ENCODE measurements at places on chromosomes 7 and 10.

- no peak for DNase-seq
Measured at GRCh38 chr7:1610013-1610677, 40.3 kb upstream of the PSMG3 start.

DNA sequence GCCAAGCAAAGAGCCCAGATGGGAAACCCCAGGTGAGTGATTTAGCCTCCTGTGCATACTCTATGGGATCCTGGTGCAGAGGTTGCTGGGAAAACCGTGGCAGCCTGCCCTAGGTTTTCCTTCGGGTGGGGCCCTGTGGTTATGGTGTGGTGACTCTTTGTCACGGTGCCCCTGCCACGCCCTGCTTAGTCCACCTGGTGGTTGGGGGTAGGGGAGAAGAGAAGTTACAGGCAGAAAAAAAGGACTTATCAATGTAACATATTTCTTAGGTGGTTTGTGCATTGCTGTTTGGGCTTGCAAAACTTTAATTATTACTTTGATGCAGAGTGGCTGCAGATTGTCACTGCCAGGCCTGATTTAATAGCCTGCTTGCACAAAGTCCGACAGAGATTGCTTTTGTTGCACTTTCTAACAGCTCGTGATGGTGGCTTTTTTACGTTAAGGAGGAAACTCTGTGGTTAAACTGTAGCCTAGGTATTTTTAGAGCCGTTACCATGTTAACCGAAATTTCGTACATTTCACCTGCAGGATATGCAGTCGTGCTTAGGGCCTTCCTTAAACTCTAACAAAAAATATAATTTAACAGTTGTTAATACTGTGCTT lies 197.4 kb downstream of the RNLS start:
- peak; percentile 1 for DNase-seq

DNA sequence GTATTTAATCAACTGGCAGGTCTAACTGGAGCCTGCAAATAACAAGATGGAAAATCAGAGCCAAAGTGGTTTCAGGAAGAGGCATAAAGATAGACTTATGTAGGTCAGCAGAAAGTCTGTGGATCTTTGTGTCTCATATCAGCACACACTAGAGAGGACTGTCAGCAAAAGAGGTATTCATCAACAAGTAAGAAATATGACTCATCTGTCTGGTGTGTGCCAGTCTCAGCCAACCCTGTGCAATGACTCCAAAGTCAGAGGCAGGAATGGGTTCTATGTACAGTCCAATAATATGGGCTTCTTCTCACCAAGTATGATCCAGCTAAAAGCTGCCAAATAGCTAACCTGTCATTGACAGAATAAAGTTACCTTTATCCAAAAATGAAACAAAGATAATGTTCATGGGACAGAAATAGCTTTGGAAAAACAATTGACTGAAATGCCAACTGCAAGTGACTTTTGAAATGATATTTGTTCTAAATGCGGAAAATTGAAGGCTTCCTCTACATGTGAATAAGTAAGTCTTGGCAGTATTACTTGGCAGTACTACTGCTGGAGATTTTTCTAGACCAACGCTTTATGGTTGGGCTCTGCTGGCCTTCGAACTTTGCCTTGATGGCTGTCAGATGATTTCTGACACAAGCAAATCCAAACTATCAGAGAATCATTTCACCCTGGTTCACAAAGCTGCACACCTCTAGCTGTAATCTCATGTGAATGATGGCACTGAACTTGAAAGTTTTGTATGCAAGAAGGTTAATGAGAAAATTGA lies 272.3 kb upstream of the SEMA3C start:
- no peak for DNase-seq

GRCh38 chr10:69425511-69426298 lies 9.0 kb upstream of the TACR2 start:
- no peak for DNase-seq

- DNase-seq: no peak
Measured at GRCh38 chr10:95384011-95384704, 93.4 kb upstream of the PDLIM1 start.

GRCh38 chr7:133703547-133703946 lies 423.6 kb upstream of the LRGUK start:
- DNase-seq: no peak

- DNase-seq: no peak
Measured at GRCh38 chr10:127715782-127716378, 21.1 kb upstream of the FOXI2 start.

DNA sequence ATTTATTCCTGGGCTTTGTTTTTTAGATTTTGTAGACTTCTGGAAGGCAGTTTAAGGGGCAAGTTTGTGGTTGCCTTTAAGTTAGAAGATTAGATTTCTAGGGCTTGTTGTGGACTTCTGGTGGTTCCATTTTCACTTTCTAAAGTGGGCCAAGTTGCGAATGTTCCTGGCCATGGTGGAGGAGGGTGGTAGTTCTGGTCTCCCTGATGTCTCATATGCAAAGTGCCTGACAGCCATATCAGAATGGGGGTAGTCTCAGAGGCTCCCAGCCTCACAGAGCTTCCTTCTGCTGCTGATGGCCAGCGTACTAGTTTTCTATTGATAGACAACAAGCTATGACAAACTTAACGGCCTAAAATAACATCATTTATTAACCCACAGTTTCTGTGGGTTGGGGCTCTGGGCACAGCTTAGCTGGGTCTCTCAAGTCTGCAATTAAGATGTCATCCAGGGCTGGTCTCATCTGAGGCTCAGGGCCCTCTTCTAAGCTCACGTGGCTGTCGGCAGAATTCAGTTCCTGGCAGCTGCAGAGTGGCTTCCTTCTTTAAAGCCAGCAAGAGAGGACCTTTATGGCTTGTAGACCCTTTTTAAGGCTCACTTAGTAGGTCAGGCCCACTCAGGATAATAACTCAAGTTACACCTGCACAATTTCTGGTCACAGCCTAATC lies 44.8 kb downstream of the BMPER start:
- no peak for DNase-seq

DNA sequence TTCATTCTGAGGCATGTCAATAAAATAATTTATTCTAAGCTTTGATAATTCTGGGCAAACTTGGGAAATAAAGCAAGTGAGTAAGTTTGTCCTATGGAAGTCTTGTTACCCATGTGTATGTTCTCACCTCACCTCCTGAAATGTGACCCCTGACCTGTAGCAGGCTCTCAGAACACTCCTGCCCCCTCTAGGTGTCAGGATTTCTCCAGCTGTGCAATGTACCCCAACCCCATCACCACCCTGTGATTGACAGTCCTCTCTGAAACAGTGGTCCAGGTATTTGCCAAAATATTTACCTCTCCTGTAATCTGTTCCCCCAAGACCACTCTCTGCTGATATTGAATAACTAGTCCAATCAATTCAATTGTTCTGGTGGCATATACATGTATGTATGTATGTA lies 122.6 kb upstream of the PTER start:
- no peak for DNase-seq

DNA sequence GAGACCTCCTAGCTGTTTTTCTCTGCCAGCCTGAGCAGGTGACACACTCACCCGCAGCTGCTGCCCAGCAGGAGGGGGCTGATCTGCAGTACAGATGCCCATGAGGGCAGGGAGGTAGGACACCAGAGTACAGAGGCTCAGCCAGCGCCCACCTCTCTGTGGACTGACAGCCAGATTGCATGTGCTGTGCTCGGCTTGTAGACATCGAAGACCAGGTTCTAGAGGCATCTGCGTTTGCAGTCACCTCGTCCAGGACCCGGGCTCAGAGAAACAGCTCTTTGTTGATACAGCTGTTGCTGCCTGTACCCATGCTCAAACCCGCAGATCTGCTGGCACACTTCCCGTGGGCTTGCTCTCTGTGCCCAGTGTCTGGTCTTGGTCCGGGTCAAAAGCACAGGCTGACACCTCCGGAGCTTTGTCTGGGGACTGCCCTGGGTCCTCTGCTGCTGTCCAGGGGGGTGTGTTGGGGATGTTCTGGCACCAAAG lies 224.7 kb downstream of the GLRX3 start:
- DNase-seq: no peak

- no peak for DNase-seq
Measured at GRCh38 chr7:22469371-22470143, 30.4 kb downstream of the STEAP1B start.

- no peak for DNase-seq
Measured at GRCh38 chr10:123301077-123301857, 147.1 kb downstream of the BUB3 start.

DNA sequence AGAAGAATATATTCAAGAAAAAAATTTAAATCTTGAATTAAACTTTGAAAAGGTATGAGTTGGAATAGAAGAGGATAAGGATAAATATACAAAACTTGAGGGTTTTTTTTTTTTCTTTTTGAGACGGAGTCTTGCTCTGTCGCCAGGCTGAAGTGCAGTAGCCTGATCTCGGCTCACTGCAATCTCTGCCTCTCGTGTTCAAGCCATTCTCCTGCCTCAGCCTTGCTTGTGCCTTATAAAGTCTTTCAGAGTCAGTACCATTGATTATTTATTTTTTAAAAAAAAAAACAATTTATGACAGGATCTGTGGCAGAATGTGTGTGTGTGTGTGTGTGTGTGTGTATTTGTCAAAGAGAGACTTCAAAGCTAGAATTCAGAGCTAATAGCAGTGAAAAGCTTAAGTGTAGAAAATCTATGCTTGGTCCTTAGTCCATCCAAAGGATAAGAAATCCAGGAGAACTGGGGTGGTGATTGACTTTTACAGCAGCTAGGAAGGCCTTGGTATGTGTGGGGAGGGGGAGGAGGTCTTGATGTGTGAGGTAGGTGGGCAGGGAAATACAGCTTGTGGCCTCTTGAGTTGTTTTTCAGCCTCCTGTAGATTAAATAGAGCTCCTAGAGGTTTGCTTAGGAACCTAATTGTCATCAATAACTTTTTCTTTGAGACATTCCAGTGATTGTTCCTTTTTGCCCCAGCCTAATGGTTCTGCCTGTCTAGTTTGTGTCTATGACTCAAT lies 2.4 kb downstream of the HECTD2 start:
- DNase-seq: no peak

DNA sequence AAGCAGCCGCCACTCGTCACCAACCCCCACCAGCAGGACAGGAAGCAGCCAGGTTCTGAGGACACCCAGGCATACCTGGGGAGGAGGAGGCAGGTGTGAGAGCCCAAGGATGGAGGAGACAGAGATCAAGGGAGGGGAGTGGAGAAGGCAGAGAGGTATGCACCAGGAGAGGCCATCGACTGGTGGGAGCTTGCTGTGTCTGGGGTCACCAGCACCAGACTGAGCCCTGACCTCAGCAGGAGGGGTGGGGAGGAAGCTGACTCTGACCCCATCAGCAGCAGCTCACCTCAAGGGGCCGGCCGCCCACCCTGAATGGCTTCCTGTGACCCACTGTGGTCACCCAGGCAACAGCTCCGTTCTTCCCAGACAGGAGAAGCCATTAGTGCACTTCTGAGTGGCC lies 7.8 kb downstream of the VIPR2 start:
- no peak for DNase-seq

- no peak for DNase-seq
Measured at GRCh38 chr10:60542657-60543056, 153.0 kb upstream of the ANK3 start.

- no peak for DNase-seq
Measured at GRCh38 chr7:107744345-107744750, 406 bp downstream of the CBLL1 start.

- no peak for DNase-seq
Measured at GRCh38 chr10:74329873-74330272, 178.9 kb downstream of the ADK start.
